ENCODE measurements at places on chromosomes 3 and 15.

DNA sequence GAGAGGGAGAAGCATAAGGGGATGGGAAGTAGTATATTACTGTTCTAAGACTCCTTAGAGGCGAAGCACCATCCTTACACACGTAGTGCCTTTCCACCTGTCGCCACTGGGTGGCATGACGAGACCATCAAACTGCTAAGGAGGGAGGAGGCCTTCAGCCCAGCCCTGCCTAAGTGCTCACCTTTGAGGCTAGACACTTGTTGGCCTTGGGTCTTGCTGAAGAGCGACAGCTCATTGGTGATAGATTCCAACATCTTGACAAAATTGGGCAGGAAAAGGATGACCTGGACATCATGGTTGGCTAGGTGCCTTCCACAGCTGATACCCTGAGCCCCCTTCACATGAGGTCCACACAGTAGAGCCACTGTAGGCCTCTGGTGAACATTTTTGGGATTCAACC, 19.6 kb downstream of the CLK3 start:
- peak; percentile 5 for DNase-seq

DNA sequence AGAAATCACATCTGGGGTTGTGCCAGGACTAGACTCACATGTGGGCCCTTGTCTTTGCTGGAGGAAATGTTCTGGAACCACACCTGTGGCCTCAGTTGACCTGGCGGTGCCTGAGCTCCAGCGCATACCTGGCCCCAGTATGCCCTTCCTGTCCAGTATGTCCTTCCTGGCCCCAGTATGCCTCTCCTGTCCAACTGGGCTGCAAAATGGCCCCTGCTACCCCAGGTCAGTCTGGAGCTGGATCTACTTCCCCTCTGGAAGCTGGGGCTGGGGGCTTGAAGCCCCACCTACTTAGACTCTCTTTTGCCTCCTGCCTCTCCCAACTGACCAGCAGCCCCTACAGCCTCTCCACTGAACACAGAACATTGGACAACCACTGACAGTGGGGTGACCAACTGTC, 15.3 kb downstream of the RASGRF1 start:
- DNase-seq = no peak

DNA sequence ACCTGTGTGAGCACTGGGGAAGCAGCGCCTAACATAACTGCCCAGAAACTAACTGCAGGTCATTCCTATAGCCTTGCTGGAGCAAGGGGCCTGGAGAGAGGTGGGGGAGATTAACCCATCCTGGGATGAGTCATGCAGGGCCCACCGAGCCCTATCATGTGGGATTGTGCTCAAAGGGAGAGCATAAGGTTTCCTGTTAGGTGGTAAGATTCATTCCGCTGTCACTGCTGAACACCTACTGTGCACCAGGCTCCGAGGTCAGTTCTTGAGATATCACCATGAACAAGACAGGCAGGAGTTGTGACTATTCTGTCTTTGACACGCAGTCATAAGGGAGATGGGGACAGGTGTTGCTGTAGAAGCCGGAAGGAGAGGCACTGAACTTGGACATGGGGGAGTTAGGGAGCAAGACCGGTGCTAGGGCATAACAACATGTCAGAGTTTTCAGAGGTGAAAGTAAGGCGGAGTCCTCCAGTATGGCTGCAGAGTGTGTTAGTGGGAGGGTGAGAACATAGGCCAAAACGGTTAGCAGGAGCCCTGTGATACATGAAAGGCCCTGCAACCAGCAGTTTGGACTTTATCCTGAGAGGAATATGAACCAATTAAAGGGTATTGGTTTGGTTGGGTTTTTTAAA, 2.4 kb downstream of the SLC25A38 start:
- DNase-seq = no peak

GRCh38 chr3:134294302-134295280, 43.9 kb upstream of the RYK start:
- DNase-seq = no peak

- no peak for DNase-seq
Measured at GRCh38 chr15:90099868-90100831, 2.1 kb downstream of the IDH2 start.
